Umbilical cord (tissue), 2 donors: ENCODE measurements at places on chromosomes 2 and 18. TPM values are rescaled to one million over a fixed set of nuclear protein-coding genes. Genes with fewer than 3 reads are reported as not detected.
A peak's percentile ranks its signal among the peaks of the same experiment; 100 is the strongest.

DNA sequence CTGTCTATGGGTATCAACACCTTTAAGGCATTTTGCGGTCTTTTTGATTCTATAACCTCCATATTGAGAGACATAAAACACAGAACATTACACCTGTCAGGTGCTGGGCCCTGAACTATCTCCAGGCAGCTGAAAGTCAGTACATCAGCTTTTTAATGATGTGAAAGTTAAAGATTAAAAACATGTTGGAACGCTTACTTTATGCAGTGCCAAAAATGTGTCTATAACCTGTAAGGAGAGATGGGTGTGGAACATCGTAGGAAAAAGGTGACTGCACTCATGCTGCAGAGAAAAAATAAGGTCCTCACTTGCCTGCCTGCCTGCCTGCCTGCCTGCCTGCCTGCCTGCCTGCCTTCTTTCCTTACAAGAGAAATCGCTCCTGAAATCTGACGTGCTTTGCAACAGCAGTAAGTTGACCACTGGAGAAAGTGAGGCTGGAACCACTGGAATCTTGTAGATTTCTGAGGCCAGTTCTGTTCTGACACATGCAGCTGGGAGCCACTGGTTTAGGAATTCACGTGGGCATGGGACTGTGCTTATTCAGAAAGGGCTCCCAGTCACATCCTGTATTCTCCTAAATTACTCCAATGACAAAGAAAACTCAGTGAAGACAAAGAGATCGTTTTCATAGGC, 34.1 kb downstream of the BCL11A start:
- peak; percentile 67 for DNase-seq

DNA sequence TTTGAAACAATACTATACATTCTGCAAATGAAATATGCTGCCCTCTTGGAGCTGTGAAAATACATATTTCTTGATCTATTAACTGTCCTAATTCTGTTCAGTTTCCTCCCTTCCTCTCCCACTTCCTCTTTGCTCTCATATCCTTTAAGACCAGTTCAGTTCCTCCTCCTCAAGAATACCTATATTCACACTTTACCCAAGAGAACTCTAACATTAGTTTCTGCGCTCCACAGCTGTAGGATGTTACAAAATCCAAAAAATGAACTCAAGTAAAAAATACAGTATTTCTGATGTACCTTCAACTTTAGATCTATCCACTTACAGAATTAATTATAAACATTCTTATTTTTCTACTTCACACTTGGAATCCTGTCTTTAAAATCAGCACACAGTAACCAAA, 5.4 kb downstream of the ITSN2 start:
- no peak for DNase-seq

- no peak for DNase-seq
Measured at GRCh38 chr2:128835342-128835855, 516.7 kb upstream of the HS6ST1 start.

GRCh38 chr2:85933753-85934594, 45.2 kb upstream of the ST3GAL5 start:
- DNase-seq: peak; percentile 87

GRCh38 chr2:85449214-85449588, 30.7 kb downstream of the SH2D6 start:
- no peak for DNase-seq

The C2orf80 gene
- not detected for total RNA-seq

GRCh38 chr2:172173174-172173706, 70.5 kb upstream of the DLX2 start:
- peak; percentile 9 for DNase-seq

The GPR35 gene
- 3.1 TPM for total RNA-seq
